Sciatic nerve (tissue), 2 donors: ENCODE measurements at places on chromosomes 16 and 17. TPM values are rescaled to one million over a fixed set of nuclear protein-coding genes. Genes with fewer than 3 reads are reported as not detected.

P3H4 gene
- total RNA-seq = 12.8 TPM

EPX gene
- not detected for total RNA-seq

PRR29 gene
- total RNA-seq = 1.0 TPM

SLFN11 gene
- total RNA-seq = 107 TPM

SCARF1 gene
- total RNA-seq = 25.2 TPM
